ENCODE measurements at places on chromosomes 7 and 10.

GRCh38 chr10:62666275-62666674, 138.2 kb upstream of the ADO start:
- DNase-seq: no peak

- no peak for DNase-seq
These were observed 19.4 kb upstream of the CSGALNACT2 start for GRCh38 chr10:43118631-43119415.

- no peak for DNase-seq
These were observed 214.2 kb downstream of the CCDC3 start for GRCh38 chr10:12787297-12787696.

GRCh38 chr10:30353851-30354250, 4.8 kb upstream of the MTPAP start:
- DNase-seq: no peak

GRCh38 chr7:6436385-6436685, 11.4 kb downstream of the DAGLB start:
- no peak for DNase-seq

DNA sequence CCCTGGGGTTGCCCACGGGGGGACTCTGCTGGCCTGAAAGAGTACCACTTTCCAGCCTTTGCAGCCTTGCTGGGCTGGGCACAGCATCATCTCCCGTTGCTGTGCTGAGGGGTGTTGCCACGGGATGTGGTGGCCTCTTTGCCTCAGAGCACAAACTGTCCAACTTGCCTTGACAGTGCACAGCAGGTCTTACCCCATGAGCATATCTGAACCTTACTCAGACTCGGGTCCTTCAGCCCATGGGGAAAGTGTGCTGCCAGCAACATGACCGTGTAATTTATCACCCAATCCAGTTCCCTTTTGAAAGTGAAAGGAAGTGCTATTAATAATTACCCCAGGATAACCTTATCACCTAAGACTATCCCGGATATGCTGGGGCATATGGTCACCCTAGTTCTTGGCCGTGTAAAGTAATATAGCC, 46.8 kb downstream of the TBXAS1 start:
- DNase-seq: no peak

- DNase-seq: no peak
These were observed 40.8 kb downstream of the DNAJB6 start for GRCh38 chr7:157377436-157378124.

DNA sequence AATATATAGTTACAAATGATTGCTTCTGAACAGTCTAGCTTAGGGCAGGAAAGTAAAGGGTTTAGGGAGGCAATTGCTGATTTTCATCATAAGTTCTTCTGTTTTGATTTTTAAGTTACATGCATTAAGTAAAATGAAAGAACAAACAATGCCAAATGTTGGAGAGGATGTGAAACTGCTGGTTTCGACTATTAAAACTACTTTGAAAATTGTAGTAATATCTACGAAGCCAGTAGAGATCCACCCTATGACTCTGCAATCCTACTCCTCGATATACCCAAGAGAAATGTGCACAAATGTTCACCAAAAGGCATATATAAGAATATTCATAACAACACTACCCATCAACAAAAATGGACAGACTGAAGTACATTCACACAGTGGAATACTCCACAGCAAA, 24.3 kb downstream of the PDZD8 start:
- DNase-seq: no peak

GRCh38 chr10:76454506-76455140, 1023.2 kb downstream of the LRMDA start:
- no peak for DNase-seq

GRCh38 chr10:98916526-98917125, 319.0 kb downstream of the HPSE2 start:
- DNase-seq: no peak

DNA sequence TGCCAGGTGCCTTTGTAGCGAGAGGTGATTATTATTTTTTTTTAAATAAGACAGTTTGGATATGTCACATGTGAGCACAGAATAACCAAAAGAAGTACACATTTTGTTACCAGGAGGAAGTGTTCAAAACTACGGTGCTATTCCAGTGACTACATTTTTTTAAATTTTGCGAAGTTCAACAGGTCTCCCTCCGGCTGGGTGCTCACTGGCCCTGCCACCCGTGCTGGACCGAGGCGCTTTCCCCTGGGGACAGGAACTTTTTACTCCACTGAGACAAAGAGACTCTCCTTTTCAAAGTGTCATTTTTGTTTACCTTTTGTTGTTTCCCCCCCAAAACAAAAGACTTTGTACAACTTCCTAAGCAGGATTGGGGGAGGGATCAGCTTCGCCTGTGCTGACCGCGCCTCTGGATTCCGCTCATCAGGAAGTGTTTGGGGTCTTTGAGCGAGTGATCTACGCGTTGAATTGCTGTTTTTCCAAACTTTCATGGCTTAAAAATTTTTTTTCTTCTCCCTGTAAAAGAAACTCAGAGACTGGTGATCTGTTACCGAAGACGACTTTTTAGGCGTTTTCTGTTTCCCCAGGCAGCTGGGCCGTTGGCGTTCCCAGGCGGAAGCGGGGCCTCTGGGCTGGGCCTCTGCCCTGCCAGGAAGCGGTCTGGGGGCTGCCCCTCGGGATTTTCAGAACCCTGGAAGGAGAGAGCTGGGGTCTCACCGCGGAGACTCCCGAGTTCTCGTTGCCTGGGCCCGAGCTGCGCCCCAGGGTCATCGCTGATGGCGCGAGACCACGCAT, 7.2 kb downstream of the EN2 start:
- no peak for DNase-seq

DNA sequence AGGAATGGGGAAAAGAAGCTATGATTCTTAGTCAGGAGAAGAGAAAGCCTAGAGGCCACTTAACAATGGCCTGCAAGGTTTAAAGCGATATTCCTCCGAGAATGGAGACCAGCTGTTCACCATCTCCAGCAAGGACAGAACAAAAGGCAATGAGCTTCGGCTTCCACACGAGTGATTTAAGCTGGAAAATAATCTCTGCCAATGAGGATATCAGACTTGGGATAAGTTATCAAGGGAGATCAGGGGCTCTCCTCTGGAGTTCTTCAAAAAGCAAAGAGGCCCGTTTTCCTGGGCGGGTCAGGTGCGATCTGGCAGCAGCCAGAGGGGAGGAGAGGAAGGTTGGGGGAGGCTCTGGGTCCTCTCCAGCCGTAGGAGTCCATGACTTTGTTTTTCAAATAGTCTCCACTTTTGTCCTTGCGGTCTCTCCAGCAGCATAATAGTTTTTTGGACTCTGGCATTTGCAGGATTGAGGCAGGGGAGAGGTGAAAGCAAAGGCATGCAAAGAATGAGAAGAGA, 211.3 kb downstream of the SKIDA1 start:
- DNase-seq: no peak

DNA sequence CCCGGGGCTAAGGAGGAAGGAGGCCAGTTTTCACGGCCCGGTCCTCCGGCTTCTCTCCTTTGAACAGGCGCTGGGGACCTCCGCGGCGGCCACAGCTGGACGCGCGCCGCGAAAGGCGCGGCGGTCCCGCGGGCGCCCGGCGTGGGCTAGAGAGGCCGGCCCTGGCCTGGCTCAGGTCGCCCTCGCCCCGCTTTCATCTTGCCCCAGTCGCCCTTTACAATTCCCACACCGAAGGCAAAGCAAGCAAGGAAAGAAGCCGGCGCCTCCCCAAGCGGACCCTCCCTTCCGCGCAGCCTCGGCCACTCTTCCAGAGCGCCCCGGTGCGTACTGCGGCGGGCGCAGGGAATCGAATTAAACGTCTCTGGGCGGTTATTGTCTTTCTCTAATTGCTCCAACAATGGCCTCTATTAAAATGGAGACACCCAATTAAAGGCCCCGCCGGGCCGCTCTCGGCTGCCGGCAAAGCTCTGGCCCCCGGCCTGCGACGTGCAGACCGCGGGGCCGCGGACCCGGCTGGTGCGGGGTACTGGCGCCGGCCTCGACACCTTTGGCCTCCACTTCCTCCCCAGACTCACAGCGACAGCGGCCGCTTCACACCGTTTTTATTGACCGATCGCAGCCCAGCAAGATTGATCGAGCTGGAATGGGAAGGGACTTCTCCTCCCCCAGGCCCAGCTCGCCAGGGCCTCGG, 4.5 kb upstream of the GATA3 start:
- no peak for DNase-seq

DNA sequence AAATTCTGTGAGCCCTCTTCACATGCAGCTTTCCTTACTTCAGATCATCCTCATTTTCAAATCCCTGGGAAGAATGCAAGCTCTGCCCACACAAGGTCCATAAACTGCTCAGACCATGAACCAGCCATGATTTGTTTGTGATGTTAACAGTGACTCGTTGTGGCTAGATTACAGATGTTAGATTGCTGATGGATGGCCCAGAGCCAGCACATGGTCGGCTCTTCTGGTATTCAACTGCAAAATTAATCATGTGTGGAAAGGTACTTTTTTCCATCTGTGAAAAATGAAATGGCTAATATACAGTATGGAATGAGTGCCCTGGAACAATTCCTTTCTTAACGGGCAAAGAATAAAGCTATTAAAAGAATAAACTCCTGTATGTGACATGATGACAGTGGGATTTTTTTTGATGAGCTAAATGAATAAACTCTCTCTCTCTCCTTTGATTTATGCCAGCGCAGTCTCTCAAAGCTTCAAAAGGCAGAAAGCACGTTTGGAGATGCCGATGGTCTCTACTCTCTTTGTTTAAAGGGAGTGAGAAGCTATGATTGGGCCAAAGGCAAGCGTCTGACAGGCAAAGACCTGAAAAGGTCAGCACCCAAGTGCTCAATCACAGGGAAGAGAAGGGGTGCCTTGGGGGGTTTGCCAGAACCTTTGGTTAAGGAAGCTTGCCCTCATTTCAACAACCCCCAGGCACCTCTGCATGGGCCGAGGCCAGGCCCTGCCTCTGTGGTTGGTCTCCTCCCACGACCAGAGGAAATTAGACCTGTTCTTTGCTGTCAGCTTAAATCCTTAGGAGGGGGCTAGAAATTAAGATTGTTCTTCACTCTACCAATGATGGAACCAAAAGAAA, 444.0 kb upstream of the NFE2L3 start:
- no peak for DNase-seq

DNA sequence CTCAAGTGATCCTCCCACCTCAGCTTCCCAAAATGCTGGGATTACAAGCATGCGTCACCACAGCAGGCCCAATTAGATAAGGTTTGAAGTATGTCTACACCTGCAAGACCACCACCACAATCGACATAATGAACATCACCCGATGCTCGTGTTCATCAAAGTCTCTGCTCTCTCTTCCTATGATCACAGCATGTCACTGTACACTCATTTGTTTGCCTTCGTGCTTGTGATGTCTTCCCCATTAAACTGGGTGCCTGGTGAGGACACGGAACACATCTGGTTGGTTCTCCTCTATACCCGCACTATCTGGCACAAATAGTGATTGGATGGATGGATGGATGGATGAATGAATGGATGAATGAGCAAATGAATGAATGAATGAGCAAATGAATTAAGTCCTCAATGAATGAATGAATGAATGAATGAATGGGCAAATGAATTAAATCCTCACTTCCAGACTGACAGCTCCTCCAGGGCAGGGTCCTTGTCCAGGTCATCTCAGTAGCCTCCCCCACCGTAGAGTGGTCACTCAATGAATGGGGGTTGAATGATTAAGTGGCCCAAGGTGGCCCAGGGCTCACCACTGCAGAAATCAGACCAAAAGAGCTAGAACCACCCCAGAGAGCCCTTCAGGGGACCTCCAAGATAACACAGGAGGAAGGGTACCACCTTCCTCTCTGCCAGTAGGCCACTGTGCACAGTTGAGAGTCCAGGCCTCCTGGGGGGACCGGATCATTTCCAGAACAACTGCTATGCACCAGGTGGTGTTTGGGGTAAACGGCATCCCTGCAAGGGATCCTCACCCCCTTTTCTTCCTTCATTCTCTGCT, 101.9 kb upstream of the TNRC18 start:
- no peak for DNase-seq

GRCh38 chr10:129897871-129898626, 66.0 kb downstream of the EBF3 start:
- DNase-seq: no peak

- no peak for DNase-seq
These were observed 27.9 kb downstream of the C7orf25 start for GRCh38 chr7:42883950-42884349.

- no peak for DNase-seq
These were observed 38.2 kb upstream of the C10orf71 start for GRCh38 chr10:49260644-49261296.

GRCh38 chr10:1394155-1394912, 338.1 kb downstream of the WDR37 start:
- no peak for DNase-seq

DNA sequence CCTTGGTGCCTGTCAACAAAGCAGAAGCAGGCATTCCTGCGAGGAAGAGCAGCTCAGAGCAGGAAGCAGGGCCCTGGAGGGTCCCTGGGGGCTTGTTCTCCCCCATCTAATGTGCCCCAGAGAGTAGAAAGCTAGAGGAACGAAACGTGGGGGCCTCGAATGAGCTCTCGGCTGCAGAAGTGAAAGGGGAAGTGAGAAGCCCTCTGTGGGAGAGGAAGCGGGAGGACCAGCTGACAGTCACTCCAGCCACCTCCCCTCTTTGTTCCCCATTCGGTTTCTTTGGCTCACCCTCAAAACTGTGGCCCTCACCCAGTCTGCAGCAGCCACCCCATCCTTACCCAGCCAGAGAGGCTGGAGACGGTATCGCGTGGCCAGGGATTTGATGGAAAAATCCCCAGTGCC, 25.0 kb downstream of the C10orf105 start:
- DNase-seq: no peak

DNA sequence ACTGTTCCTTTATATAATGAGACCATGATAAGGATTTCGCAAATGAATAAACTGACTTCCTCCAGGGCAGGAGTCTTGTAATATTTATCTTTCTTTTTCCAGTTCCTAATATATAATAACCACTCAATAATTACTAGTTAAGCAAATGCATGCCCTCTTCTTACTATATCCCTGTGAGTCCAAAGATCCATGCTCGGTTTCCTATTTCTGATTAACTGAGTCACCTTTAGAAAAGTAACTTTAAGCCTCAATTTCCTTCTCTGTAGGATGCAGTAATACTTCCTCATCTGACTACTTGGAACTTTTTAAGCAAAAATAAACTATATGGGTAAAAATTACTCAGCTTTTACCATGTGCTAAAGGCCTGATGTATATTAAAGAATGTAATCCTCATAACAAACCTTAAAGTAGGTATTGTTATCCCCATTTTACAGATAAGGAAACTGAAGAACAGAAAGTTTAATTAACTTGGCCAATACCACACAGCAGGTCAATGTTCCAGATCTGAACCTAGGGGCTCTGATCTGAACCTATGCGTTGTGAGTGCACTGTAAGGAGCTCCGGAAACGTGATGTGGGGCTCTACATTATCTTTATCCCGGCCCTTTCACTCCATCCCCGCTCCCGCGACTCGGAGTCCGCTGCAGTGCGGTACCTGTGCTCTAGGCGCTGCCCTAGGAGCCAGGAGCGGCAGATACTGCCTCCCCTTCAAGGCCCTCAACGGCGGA, 458 bp downstream of the COX15 start:
- DNase-seq: no peak

Data from stimulated activated CD8-positive, alpha-beta memory T cell treated with anti-CD3 and anti-CD28 coated beads, Interleukin-4, amount 100 ng/mL, for 1 hour (primary cell).